ENCODE measurements at places on chromosomes 6 and 20.

DNA sequence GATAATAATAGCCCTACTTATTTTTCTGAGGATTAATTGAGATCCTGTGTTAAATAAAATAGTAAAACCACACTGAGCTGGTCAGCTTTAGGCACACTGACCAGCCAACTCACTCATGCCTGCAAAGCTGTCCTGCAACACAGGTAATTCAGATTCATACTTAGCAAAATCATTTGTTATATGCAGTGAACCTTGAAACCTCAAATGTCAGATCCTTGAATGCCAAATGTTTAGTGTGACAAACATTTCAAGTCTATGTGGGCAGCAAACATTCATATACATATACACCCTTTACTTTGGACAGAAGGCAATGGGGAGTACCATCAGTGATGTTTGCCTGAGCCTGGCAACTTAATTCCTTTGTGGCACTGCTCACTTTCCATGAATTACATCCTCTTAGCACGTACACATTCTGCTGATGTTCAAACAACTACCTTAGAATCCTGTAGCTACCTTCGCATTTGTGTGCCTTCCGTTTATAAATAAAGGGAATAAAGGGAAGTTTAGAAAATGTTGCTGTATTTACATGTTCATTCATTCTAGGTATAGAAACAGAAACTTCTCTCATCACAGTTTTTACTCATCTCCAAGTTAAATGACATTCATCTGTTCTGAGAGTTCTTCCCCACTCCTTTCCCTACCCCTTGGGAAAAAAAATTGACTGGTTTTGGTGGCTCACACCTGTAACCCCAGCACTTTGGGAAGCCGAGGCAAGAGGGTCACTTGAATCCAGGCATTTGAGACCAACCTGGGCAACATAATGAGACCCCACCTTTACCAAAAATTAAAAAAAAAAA, 140.8 kb downstream of the ZFAND3 start:
- DNase-seq = no peak

DNA sequence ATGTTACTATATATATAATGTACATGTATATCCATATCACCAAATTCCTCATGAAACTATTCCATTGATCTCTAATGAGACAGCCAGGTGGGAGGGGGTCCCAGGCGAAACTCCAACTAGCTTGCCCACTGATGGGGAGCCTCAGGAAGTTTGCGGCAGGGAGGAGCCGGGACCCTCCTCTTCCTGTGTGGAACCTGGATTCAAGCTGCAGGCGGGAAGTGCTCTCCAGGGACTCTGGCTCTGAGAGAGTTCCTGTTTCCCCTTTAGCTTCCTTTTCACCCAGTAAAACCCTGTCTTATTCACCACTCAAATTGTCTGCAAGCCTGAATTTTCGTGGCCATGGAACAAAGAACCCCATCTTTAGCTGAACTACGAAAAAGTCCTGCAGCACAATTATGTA, 152.2 kb downstream of the OPN5 start:
- DNase-seq = no peak

DNA sequence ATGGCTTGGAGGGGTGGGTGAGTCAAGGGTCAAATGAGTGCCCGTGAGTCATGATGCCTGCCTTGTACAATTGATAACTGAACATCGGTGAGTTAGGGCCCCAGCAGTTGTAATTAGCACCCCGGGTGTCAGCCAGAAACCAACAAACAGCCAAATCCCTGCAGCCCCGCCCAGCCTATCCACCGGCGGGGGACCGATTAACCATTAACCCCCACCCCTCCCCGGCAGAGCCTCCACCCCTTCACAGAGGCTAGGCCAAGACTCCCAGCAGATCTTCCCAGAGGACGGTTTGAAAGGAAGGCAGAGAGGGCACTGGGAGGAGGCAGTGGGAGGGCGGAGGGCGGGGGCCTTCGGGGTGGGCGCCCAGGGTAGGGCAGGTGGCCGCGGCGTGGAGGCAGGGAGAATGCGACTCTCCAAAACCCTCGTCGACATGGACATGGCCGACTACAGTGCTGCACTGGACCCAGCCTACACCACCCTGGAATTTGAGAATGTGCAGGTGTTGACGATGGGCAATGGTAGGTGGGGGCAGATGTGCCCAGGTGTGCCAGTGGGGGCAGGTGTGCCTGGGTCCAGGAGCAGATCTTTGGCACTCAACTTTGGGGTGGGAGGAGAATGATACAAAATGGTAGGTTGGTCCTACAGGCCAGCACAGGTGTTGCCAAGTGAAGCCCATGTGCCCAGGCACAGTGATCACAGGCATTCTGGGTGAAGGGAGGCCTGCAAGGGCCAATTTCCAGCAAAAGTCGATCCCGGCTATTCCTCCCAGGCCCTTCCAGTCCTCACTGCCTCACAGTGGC, 45.7 kb downstream of the HNF4A start:
- no peak for DNase-seq

GRCh38 chr20:49727478-49727877, 13.8 kb upstream of the B4GALT5 start:
- no peak for DNase-seq

DNA sequence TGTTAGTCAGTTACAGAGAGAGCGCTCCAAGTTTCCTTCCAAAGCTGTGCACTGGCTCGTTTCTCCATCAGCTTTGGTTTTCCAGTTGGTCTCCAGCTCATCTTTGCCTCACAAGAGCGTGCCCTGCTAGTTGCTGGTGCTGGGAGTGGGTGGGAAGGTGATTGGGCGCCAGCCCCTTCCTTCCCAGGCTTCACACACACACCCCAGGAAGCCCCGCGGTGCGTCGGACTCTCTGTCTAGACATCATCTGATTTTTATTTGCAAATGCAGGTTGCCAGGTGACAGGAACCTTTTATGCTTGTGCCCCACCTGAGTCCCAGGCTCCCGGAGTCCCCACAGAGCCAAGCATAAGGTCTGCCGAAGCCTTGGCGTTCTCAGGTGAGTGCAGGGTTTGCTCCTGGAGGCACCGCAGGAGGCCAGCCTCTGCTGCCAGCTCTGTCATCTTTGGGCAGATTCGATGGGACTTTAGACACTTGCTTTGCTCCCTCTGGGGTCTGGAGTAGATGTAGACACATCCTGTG, 7.1 kb downstream of the IRF4 start:
- no peak for DNase-seq

DNA sequence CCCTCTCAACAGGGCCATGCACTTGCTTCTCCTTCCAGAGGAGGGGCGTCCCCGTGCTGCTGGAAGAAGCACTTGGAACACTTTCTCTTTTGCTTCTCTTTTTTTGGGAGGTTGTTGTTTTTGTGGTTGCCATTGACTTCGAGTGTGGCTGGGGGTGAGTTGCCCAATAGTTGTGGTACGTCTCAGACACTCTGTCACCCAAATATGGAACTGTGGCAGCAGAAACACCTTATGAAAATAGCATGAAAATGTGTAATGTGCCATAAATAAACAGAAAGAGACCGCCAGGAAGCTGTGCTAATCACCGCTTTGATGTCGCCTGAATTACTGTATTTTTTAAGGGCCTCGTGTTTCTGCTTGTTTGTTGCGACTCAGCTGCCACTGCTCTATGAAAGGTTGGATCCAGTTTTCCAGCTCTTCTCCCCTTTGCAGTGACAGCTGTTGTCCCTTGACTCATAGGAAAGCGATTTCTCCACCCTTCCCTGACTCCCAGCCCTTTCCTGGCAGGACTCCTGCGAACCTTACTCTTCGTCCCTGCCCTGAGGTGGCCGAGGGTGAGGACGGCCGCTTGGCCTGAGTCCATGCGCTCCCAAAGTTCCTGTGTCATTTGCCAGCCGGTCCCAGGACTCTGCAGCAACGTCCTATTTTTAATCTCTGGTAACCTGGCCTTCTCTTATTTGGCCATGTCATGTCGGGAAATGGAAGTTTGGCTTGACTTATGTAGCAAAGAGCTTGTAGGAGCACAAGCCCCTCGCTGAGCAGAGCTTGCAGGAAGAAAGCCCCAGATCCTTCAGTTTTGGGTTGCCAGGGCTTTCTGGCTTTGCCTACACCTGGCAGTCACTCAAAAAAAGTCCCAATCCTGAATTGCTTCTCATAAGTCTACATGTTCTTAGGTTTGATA, 694.6 kb downstream of the QKI start:
- no peak for DNase-seq

DNA sequence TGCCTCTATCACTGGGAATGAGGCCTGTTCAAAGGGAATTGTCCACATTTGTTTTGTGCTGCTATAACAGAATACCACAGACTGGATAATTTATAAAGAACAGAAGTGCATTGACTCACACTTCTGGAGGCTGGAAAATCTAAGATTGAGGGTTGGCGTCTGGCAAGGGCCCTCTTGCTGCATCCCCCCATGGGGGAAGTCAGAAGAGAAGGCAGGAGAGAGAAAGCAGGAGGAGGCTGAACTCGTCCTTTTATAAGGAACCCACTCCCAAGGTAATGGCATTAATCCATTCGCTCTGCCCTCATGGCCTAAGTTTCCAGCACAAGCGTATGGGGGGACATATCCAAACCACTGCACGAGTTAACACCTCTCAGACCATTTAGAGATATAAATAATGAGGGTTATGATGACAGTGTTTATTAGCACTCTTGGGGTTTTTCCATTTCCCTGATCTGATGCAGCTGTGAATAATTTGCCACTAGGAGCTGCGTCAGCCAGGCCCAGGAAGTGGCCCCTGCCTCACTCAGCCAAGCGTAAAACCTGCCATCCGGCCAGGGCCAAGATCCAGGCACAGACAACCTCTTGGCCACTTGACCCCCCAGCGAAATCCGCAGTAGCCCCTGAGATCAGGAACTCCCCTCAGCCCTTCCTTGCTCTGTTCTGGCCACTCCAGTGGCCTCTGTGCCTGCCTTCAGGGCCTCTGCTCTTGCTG, 14.2 kb upstream of the SLCO4A1 start:
- no peak for DNase-seq

GRCh38 chr20:61192337-61192950, 59.6 kb upstream of the CDH4 start:
- no peak for DNase-seq

DNA sequence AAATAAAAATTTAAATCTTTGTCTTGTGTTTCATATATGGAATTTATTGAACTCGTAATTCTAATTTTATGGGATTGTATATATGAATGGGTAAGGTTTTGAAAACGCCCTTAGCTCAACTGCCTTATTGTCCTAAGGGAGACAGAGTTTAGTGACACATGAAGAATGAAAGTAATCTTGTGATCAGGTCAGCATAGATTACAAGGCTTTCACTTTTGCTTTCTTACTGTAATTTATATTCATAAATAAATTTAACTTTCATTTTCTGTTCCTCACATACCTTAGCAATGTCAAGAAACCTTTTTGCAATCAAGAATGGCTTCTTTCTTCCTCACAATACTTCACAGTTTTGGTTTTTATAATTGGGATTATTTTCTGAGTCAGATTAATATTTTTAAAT, 14.4 kb downstream of the KPNA5 start:
- DNase-seq = no peak

- DNase-seq = peak; percentile 90
Measured at GRCh38 chr6:159106627-159107241, 61.9 kb upstream of the TAGAP start.

DNA sequence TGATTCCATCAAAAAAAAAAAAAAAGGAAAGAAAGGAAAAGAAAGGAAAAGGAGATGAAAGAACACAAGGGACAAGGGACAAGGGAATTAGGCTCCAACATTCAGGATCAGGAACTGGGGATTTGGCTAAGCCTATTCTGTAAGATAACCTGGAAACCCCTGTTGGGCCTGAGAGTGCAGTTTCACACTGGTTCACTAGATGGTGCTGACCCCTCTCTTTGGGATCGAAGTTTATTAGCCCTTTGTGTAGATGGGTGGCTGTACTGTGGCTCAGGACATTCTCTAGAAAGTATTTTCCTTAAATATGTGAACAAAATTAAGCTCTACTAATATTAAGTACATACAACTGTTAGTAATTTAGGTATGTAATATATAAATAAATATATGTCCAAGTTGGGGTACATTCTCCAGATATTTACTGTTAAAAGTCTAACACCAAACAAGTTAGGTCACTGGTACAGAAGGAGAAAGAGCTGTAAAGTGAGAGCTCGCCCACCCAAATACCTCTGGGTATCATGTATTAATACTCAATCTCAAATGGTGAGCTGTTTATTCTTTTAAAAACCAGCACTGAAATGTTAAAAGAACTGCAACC, 6.3 kb downstream of the OR2A4 start:
- DNase-seq = peak; percentile 41

DNA sequence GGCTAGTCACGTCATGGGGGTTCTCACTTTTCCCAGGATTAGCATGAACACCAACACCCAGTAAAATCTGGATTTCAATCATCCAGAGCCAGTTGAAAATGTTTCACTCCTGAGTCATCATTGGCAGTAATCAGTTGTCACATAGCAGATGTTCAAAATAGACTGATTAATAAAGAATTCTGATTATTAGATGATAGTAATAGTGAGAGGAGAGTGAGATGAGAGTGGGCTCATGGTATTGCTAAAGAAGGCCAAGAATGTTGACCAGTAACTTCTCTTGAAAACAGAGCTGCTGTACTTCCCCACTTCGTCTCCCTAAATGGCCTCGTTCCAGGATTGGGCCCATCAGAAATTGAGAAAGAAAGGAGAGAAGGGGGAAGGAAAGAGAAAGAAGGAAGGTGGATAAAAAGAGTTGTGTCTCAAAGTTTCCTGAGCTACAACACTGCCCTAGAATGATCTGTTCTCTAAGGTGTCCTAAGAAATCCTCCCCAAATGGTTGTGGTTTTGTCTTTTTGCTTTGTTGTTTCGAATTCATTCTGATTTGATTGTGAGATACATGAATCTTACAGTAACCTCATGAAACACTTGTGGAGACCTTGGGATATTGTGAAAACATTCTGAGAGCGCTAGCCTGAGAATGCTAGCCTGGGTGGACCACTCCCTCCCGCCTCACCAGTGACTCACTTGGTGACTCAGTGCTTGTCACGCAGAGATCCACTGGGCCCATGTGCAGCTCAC, 502.2 kb upstream of the JARID2 start:
- DNase-seq = peak; percentile 91

- no peak for DNase-seq
Measured at GRCh38 chr6:156914181-156914580, 137.0 kb downstream of the ARID1B start.

DNA sequence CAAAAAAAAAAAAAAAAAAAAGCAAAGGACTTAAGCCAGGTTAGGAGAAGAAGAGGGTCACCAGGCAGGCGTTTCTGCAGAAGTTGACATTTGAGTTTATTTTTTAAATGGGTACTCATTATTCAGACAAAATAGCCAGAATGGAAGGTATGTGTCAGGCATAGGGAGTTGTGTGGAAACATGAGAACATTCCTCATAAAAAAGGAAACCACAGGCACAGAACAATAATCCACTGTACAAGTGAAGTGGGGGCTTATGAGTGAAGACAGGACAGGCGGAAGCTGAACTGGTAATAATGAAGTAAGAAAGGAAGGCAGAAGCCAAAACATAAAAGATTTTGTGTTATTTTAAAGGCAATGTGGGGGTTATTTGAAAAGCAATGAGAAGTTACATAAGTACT, 104.6 kb downstream of the EPB41L2 start:
- no peak for DNase-seq
